ENCODE measurements at places on chromosomes 3 and 15.

- DNase-seq: no peak
These were observed 20.0 kb upstream of the CHD2 start for GRCh38 chr15:92879949-92880725.

DNA sequence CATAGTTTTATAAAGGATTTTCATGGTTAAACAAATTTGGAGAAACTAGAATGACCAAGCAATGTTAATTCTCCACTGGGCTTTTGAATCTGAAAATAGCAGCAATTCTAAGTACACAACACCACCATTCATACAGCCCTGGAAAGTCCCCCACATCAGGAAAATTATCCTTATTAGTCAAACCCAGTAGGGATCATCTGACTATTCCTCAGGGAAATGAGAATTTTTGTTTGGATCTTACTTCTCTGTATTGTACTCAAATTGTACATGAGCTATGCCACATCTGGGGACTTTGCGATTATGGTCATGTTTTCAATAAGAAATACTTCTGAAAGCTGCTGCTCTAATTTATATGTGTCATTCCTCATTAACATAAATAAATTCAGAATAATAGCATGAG is 46.0 kb downstream of the RARB start:
- no peak for DNase-seq

GRCh38 chr15:68749793-68750192 is 70.9 kb downstream of the ANP32A start:
- no peak for DNase-seq

DNA sequence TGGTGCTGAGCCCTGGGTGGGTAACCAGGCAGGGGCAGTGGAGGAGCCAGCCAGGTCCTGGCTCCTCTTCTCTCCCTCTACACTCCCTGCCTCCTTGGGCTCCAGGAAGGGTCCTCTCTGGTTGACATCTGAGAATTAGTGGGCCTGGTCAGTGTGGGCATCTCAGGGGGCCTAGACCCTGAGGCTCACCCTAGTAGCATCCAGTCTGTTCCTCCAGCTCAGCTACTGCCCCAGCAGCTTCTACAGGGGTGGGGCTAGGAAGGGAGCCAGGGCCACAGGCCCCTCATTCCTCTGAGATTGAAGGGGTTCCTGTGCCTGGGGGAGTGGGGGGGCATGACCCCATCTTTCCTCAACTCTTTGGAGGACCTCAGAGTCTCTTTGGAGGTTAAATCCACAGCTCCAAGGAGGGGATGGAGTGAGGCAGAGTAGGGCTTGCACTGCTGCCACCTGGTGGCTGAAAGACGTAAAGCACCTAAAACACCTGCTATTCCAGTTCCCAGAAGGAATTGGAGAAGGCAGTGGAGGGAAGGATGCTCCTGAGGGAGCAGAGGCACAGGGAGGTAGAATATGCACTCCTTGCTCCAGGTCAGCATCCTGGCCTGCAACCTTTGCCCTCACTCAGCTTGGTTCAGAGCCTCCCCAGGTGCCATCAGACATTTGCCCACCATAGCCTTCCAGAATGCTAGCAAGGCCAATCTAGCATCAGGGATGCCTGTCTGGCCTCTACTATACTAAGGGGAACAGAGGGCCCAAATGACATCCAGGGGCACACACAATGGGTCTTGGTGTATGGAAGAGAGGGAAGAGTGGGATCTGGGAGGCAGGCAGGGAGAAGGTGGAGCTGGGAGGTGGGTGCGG is 25.1 kb downstream of the C3orf18 start:
- DNase-seq: peak; percentile 80

GRCh38 chr3:58293516-58293915 is 12.5 kb upstream of the RPP14 start:
- DNase-seq: no peak

DNA sequence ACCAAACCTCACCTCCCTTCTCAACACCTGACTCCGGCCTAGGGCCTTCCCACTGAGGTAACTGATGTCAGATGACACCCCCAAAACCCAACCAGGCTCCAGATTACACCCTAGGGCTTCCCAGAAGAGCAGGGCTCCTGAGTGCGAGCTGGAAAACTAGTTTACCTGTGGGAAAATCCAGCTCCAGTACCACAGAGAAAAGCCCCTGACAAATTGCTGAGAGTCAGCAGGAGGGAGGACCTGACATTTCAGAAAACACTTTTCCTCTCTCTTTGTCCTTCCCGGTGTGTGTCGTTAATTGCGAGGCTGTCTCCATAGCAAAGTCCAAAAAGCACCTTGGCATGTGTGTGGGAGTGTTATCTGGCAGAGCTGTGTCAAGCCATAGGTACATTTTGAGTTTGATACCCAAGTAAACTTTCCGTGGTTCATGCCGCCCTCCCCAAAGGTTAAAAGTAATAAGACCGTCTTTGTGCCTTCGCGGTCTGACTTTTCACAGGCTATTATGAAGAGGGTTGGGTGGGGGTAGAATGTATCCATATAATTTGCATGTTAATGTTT is 79.8 kb upstream of the FNDC3B start:
- no peak for DNase-seq

- DNase-seq: no peak
These were observed 60.0 kb upstream of the UBE3A start for GRCh38 chr15:25498835-25499234.

DNA sequence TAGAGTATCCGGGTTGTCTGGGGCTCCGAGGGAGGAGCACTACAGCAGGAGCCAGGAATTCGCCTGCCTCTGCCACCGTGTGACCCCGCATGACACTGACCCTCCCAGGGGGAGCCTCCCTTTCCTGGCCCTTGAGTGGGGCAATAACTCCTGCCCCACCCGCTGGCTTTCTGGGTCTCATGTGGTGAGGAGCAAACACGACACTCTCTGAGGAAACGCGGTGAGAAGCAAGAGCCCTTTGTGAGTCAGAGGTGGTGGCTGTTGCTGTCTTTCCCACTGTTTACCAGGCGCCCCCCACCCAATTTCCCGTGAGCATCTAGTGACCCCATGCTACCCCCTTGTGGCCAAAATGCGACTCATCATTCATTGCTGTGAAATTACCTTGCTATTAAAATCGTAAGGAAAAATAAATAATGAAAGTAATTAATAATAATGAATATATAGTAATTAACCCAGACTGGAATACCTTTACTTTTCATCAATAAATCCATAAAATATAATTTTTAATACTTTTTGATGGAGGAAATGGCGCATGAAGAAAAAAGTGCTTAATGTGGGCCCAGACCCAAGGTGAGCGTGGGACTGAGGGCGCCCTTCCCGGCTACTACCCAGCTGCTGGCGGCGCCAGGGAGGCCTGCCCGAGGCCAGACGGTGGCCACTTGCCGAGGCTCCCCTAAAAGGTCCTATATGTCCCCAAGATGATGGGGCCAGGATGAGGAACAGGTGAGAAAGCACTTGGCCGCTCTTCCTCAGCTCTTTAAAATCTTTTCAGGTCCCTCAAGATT is 29.3 kb downstream of the CCNL1 start:
- DNase-seq: peak; percentile 43

DNA sequence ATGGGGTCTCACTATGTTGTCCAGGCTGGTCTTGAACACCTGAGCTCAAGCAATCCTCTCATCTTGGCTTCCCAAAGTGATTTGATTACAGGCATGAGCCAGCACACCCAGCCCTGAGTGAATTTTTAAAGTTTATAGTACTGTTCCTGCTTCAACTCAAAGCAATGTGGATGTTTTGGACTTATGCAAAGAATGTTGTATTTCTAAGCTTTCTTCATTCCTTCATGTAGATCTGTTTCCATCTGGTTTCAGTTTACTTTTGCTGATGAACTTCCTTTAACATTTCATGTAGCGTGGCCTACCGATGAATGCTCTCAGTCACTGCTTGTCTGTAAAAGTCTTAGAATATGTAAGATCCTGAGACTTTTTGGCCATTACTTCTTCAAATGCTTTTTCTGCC is 23.2 kb downstream of the NRG4 start:
- DNase-seq: no peak

DNA sequence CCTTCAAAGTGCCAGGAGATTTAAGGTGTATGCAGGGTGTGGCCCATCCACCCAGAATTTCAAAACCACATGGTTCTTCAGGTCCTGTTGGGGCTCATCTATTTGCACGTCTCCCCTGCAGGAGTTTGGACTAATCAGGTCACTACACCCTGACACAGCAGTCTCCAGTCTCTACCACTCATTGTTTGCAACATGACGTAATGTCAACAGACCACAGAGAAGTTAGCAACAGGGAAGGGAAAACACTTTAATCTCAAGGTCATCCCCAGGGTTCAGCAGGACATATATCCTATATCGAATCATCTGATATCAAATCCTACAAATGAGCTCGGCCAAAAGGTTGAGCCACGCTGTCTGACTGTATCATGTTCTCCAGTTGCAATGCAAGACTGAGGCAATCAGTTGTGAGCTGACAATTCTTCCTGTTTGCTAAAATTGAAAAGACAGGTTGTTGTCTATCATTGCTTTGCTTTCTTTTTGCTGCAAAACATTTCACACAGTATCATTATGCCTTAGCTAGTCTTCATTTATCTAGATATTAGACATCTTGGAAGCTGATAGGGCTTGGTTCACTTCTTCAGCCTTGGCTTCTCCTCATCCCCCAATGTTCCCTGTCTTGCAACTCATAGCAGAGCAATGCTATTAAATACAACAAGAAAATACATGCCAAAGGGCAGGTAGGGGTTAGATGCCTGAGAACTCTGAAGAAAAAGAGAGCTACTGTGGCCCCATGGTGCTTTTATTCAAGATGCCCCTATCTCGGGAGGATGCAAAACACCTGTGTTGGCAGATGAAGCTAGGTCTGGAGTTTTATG is 13.4 kb upstream of the LEKR1 start:
- DNase-seq: no peak

DNA sequence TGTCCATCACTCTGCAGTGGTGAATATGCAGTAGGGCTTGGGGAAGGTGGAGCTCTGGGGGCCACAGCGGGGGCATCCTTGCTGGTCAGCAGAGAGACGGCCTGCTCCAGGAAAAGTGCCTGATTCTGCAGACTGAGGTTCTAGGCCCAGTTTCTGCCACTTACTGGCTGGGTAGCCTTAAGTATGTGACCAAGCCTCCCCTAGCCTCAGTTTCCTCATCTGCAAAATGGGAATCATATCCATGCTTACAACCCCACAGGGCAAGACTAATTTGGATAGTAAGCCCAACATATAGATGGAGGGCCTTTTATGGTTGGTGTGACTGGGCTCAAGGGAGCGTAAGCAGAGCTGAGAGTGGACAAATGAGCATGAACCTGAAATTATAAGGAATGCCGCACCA is 60.8 kb downstream of the OXNAD1 start:
- no peak for DNase-seq

GRCh38 chr3:171511450-171511849 is 51.2 kb upstream of the TNIK start:
- no peak for DNase-seq

- no peak for DNase-seq
These were observed 62.2 kb downstream of the MYLK start for GRCh38 chr3:123821920-123822319.

DNA sequence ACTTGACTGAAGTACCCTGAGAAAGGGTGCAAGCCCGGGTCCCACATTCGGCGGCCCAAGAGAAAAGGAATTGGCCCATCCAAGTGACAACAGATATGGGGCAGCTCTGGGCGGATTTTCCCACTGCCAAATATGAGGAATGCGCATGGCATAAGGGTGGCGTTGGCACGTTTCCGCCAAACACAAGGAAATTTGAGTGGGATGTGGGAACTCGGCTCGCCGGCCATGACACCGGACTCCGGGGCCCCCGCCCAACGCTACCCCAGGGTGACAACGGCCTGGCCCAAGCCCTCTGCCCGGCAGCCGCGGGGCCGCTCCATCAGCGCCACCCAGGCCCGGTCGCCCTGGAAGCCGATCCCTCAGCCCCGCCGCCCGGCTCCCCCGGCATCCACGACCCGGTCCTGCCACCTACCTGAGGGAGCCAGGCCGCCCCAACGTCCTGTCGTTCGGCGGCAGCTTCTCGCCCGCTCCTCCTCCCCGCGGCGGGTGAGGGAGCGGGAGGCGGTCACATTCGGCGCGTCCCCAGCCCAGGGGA is 449 bp downstream of the RAF1 start:
- DNase-seq: peak; percentile 59

GRCh38 chr3:77328690-77329089 is 288.8 kb downstream of the ROBO2 start:
- DNase-seq: no peak

DNA sequence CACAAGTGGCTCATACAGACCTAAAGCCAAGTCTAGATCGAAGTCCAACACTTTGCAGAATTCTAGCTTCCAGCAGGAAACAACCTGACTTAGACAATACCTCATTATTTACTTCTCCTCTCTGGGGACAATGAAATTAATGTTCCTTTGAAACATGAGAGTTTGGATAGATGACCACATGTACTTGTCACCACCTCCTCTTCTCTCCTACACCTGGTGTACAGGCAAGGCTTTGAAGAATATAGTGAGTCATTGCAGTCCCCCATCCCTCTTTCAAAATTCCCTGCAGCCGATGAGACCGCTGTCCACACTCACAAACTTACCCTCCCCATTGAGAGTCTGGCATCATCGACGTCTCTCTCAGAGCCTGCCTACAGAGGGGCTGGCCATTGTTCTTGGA is 189.0 kb upstream of the HES1 start:
- no peak for DNase-seq

GRCh38 chr15:99447497-99448371 is 118.0 kb upstream of the MEF2A start:
- peak; percentile 21 for DNase-seq

GRCh38 chr3:74409066-74409465 is 205.4 kb downstream of the CNTN3 start:
- DNase-seq: no peak

- DNase-seq: peak; percentile 59
These were observed 331 bp downstream of the RNU6-1 start for GRCh38 chr15:67839499-67839928.

- no peak for DNase-seq
These were observed 46.8 kb downstream of the EOMES start for GRCh38 chr3:27675287-27675686.

- DNase-seq: no peak
These were observed 70.8 kb downstream of the SEC22A start for GRCh38 chr3:123272547-123272946.

DNA sequence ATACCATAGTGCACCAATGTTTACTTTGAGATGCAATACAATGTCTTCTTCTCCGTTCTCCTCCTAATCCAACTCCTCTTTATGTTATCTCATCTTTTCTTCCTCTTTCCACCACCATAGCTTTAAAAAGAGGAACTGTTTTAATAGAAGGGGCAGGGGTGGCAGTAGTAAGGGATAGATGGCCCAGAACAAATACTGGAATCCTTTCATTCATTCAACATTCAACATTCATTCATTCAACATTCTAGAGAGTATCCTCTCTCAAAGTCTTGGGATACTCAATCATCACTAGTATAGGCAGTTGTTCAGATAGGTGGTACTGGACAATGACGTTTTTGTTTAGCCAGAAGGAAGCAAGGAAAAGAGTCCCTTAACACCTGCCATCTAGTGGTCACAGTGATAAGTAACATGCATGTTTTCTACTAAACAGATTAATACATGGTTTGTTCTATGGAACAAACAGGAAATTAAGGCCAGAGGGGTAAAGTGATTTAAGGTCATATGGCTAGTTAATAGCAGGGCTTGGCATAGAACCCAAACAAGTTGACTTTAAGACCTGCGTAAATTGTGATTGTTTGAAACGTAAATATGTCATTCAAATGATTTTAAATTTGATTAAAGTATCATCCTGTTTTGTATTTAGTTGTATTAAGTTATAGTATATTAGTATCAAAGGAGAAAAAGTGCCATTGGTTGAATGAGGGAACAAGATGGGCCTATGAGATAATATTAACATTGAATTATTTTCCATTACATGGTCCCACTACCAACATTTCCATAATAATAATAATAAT is 26.9 kb upstream of the EHHADH start:
- DNase-seq: peak; percentile 50

- DNase-seq: no peak
These were observed 50.6 kb downstream of the CMSS1 start for GRCh38 chr3:99868311-99868646.
